ENCODE measurements at places on chromosomes 6 and 20.
A peak's percentile ranks its signal among the peaks of the same experiment; 100 is the strongest.

DNA sequence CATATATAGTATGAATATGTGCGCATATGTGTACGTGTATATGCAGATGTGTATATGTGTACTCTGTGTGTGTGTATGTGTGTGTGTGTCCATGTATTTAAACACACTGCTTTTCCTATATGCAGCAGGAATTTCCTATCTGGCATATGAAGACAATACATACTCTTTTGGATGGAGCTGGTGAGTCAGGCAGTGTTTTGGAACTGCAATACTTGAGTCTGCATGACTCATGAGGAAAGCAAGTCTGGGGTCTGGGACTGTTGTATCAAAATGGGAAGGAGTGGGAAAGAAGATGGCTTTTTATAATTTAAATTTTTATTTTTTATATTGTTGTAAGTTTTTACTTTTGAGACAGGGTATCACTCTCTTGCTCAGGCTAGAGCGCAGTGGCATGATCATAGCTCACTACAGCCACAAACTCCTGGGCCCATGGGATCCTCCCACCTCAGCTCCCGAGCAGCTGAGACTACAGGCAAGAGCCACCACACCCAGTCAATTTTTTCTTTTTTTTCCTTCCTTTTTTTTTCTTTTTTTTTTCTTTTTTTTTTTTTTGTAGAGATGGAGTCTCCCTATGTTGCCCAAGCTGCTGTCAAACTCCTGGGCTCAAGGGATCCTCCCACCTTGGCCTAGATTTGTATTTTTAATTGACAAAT, 72.2 kb downstream of the ATXN1 start:
- no peak for DNase-seq

GRCh38 chr6:125950293-125950692, 6.3 kb upstream of the HINT3 start:
- no peak for DNase-seq

GRCh38 chr6:17494177-17494576, 100.8 kb downstream of the CAP2 start:
- no peak for DNase-seq

DNA sequence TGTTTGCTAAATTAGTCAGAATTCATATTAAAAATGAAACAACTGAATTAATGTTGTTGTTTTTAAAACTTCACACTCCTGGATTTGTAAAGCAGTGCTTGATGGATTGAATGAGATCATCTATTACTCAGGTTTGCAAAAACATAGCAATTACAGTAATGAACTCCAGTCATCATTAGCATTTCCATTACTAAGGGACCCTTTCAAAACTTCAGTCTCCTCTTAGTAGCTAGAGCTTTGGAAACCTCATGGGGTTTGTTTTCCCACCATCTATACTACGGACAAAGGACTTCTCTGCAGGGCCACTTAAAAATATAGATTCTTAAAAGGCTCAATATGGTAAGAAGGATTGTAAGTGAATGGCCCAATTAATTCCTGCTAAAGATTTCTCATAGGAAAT, 209.9 kb upstream of the PRND start:
- DNase-seq, result no peak

GRCh38 chr20:37535443-37536132, 7.9 kb upstream of the BLCAP start:
- no peak for DNase-seq

DNA sequence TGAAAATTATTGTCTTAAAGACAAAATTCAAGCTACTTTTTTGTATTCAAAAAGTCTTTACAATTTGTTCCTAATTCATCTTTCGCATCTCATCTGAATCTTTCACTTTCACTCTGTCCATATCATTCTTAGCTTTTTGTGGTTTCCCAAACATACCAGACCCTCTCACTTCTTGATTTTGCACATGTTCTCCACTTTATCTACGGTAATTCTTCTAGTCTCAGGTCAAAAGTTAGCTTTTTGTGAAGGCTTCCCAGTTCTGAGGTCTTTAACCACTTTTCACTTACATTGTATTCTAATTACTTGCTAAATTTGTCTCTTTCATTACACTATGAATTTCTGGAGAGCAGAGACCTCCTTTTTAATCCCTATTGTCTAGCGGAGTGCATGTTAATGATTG, 34.6 kb upstream of the EPHA7 start:
- DNase-seq, result no peak

GRCh38 chr20:24473435-24474223, 4.2 kb downstream of the SYNDIG1 start:
- no peak for DNase-seq

DNA sequence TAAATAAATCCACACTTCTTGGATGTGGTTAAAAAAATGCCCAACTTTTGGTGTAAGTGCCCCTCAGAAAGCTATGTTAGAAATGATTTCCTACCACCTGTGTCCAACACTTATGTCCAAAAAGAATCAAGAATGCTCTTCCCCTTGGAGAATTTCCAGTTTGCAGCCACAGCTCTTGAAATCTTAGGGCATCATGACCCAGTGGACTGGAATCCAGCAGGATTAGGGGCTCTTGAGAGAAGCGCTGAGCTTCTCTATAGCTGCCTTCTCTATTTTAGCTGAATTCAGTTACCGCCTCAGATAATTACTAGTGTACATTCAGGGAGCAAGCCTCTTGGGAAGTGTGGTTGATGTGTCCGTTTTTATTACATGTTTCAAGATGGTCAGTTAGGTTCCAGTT, 2.5 kb downstream of the PHACTR1 start:
- no peak for DNase-seq

- DNase-seq, result peak; percentile 3
Observed at GRCh38 chr6:87742106-87742505, 40.1 kb upstream of the AKIRIN2 start.

DNA sequence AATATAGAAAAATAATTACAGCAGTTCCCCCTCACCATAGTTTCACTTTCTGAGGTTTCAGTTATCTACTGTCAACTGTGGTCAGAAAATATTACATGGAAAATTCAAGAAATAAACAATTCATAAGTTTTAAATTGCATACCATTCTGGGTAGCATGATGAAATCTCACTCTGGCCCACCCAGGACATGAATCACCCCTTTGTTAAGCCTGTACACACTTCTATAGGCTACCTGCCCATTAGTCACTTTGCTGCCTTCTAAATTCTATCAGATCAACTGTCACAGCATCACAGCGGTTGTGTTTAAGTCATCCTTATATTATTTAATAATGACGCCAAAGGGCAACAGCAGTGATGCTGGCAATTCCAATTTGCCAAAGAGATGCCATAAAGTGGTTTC, 140.3 kb upstream of the RUNX2 start:
- no peak for DNase-seq

DNA sequence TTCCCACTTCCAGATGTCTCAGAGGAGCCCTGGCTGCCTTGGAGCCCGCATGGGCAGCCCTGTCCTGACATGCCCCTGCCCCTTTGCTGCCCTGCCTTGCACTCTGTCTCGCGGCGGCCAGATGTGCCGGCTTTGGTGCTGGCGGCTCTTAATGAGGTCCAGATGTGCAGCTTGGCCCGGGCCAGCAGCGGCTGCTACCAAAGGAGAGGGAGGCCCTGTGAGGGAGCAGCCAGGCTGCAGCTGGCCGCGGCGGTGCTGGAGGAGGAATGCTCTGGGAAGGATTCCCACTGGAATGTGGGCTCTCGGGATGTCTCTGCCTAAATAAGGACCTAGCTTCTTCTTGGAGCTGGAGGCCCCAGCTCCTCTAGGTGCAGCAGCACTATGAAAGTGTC, 72.4 kb downstream of the FGD2 start:
- no peak for DNase-seq

DNA sequence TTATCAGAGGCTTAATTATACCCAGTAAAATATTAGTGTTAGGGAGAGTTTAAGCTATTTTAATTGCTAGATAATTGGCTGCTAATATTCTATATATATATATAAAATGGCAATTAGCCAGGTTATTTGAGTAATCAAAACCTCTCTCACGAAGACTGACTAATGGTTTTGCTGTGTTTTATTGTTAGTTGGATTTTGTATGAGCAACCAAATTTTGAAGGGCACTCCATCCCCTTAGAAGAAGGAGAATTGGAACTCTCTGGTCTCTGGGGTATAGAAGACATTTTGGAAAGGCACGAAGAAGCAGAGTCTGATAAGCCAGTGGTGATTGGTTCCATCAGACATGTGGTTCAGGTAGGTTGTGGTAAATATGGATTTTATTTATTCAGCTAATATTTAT, 102.2 kb downstream of the RTN4IP1 start:
- no peak for DNase-seq

- DNase-seq, result no peak
Observed at GRCh38 chr6:168620578-168620977, 179.6 kb downstream of the SMOC2 start.

DNA sequence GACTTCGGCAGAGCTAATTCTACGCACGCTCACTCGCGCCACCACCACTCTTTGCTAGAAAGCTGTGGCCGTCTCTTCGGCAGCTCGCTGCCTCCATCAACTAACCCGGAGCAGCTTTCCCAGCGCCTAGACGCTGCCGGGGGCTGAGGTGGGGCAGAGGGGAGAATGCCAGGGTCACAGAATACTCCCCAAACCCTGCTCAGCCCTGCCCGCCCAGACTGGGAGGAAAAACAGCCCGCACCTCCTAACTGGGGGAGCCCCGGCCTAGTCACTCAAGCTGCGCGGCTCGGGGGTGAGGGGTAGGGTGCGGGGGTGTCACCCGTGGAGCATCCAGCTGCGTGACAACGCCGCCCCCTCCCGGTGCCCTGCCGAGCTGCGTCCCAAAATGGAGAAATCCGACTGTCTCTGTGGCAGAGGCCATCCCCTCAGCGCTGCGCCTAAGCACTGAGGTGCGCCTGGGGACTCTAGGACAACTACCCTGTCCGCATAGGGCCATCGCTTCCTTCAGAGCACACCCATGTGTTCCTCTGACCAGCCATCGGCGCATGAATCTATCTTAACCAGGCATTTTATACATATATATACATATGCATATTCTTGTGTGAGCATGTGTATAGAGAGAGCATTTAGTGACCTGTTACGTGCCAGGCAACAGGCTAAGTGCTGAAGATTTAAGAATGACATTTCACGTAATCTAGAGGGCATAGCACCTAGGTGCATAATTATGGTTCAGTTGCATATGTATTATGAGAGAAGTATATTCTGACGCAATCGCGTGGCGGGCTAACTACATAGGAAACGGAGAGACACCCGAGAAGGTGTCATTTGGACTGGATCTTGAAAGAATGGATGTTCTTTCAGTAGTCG, 1.5 kb upstream of the TENT5A start:
- DNase-seq, result peak; percentile 54

GRCh38 chr6:49110916-49111315, 352.1 kb downstream of the MMUT start:
- no peak for DNase-seq

- no peak for DNase-seq
Observed at GRCh38 chr6:98944598-98945081, 3.1 kb downstream of the FBXL4 start.

GRCh38 chr6:38438097-38438496, 201.6 kb downstream of the BTBD9 start:
- no peak for DNase-seq

DNA sequence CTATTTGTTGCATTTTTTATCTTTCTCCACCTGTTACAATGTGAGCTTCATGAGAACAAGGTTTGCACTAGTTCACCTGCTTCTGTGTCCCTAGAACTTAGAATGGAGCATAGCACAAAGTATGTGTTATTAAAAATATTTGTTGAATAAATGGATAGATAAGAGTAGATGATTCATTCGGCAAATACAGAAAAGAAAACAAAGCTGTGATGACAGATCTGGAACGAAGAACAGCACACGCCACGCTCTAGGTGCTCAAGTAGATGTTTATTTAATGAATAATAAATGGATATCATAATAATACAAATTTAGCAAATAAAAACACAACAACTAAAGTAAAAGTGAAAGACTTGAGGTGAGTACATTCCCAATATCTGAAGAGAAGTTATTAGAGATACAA, 273.1 kb downstream of the HAO1 start:
- DNase-seq, result no peak

- no peak for DNase-seq
Observed at GRCh38 chr6:124768224-124768623, 194.0 kb upstream of the RNF217 start.

- DNase-seq, result no peak
Observed at GRCh38 chr6:152572338-152573088, 64.6 kb downstream of the SYNE1 start.

- no peak for DNase-seq
Observed at GRCh38 chr6:105568142-105568541, 165.3 kb upstream of the PREP start.

GRCh38 chr6:11425431-11425871, 112.1 kb upstream of the TMEM170B start:
- DNase-seq, result no peak

DNA sequence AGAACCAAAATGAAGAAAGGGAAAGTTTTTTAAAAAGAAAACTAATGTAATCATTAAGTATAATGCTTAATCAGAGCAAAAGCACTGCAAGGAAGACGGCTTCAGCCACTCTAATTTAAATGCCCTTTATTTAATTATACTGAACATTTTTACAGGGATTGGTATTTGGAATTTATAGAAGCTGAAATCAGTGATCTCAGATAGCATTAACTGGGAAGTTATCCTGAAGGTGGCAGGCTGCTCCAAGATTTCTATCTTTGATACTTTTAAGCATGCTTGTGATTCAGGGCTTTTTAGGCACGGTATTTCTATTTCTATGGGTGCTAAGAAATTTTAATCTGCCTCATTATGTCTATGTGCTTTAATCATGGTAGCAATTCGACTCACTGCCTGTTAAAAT, 1.3 kb upstream of the NDUFAF4 start:
- DNase-seq, result no peak

GRCh38 chr20:60993433-60994044, 258.5 kb upstream of the CDH4 start:
- no peak for DNase-seq

DNA sequence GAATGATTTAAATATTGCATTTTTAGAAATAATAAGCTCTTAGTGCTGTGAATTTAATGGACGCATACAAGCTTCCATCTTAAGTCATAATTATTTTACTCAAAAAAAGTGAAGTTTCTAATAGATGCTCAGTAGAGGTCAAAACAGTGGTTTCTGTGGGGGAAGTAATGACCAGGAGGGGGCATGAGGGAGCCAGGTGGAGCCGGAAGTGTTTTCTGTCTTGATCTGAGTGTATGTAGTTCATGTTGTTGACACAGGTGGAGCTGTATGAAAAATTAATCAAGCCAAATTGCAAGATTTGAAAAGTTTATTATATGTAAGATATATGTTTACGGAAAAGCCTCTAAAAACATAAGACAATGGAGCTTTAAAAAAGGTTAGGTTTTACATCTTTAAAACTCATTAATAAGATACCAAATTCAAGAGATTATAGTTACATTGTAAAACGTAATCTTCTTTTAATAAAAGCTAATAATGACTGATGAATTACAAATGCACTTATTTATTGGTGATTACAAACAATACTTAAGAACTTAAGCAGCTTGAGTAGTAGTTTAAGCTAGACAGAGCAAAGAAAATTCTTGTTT, 68.0 kb downstream of the PLAGL1 start:
- DNase-seq, result peak; percentile 19

DNA sequence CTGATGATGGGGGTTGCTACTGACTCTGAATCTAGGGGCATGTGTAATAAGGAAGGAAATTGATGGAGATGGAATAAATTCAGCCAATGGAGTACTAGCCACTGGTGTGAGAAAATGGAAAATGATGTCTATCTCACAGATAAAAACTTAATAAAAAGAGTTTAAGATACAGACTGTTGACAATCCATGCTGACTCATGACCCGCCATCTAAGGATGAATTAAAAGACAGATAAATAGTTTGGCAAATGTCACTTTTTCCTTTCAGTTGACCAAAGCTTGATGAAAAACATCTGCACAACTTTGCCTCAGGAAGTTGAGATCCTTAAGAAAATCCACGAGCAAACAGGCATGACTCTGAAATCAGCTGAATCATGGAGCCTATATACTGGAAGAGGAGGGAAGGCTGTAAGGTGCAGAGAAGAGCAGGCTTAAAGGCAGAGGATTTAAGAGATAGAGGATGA, 82.6 kb upstream of the BMP5 start:
- no peak for DNase-seq

GRCh38 chr20:44001667-44002596, 87.3 kb downstream of the TOX2 start:
- no peak for DNase-seq
